ENCODE measurements at places on chromosomes 13 and 19.

DNA sequence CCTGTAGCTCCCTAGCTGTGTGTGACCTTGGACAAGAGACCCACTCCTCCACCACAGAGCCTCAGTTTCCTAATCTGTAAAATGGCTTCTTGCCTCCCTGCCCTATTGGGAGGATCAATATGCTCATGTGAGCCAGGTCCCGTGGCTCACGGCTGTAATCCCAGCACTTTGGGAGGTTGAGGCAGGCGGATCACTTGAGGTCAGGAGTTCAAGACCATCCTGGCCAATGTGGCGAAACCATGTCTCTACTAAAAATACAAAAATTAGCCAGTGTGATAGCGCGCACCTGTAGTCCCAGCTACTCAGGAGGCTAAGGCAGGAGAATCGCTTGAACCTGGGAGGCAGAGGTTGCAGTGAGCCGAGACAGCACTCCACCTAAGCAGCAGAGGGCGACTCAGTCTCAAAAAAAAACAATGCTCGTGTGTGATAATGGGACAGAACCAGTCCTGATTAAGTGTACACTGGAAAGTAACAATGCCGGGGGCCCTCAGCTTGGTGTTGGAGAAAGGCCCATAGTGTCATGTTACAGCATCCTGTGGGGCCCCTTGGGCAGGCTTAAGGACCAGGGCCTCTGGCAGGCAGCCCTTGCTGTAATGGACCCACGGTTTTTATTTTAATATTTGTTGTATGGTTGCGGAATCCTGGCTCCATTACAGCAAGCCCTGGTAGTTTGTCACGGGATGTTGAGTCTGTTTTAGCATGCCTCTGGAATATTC lies 6.8 kb downstream of the RPS11 start:
- DNase-seq, result peak; percentile 61

DNA sequence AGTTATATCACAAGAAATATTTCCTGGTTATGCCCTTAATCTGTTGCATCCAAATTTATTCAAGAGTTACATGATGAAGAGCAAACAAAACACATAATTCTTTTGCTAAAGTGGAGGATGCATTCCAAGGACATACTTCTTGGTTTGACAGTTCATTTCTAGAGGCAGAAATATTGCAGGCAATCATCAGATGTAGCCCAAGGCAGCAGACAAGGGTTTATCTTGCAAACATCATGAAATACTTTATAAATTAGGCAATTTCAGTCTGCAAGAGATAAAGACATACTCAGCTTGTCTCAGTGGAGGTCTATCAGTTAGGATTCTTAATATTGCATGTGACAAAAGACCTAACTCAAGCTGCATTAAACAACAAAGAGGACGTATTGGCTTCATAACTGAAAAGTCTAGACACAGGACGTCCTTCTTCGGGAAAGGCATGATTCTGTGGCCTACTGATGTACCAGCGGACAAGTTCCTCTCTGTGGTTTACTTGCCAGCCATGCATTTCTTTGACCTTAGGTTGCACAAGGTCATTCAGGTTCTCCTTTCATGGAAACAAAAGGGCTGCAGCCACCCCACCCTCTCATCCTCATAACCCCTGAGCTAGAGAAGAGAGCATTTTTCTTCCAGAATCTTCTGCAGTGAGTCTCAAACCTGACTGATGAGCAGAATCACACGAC lies 204.1 kb downstream of the KATNAL1 start:
- no peak for DNase-seq

- DNase-seq, result no peak
These were observed 8.4 kb downstream of the CPT1C start for GRCh38 chr19:49699364-49699763.

- DNase-seq, result no peak
These were observed 303.2 kb upstream of the NBEA start for GRCh38 chr13:34638897-34639296.

- DNase-seq, result no peak
These were observed 95.7 kb downstream of the STK24 start for GRCh38 chr13:98480915-98481877.

DNA sequence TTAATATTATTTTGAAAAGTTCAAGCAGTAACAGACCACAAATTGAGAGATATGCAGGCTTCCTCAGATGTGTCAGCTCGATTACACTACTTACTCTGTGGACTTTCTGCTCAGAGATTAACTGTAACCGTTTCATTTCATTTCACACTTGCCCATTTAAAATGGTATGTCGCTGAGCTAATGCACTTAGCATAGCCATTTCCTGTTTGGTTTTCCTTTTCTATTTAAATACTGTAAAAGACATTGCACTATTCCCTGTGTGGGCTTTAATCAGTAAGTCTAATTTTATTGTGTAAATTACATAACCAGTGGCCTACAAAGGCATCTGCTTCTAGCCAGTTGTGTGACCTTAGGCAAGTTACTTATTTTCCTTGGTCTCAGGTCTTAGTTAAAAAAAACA lies 237.6 kb downstream of the LACC1 start:
- no peak for DNase-seq

DNA sequence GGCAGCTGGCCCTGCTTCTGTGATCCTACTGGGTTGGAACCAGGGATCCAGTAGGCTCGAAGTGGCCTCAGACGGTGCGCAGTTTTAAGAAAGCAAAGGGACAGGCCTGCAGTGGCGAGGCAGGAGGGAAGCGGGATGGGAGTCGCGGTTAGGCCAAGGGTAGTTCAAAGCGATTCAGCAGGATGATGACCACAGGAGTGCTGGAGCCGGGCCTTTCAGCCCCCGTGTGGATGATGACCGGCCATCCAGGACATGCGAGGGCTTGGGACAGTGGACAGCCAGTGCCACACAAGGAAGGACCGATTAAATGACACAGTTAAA lies 854 bp downstream of the RNASEH2B start:
- DNase-seq, result peak; percentile 17
